ENCODE measurements at places on chromosomes 1 and 21.
A peak's percentile ranks its signal among the peaks of the same experiment; 100 is the strongest.

DNA sequence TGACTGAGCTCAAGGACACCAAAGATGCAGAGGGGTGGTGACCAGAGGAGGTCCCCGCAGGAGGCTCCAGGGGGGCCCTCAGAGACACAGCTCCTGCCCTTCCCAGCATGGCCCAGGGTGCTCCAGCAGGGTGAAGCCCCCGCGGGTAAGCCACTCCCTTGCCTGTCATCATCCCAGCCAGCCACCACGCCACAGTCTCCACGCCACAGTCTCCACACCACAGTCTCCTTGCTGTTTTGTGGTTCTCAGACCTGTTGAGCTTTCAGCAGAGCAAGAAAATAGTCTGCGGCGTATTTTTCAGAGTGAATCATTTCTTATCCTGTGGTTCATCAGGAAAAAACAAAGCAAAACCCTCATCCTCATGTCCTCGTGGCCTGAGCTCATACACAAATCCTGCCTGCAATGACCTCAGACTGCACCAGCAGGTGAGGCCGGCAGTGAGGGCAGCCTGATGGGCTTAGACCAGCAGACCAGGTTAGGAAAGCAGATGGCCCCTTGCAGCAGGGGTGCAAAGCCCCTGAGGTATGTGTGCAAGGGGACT, 25.7 kb upstream of the ABCG1 start:
- no peak overlapping the region for H3K27ac ChIP-seq
- H3K36me3 ChIP-seq = no peaks in the 10 kb centered on the region

DNA sequence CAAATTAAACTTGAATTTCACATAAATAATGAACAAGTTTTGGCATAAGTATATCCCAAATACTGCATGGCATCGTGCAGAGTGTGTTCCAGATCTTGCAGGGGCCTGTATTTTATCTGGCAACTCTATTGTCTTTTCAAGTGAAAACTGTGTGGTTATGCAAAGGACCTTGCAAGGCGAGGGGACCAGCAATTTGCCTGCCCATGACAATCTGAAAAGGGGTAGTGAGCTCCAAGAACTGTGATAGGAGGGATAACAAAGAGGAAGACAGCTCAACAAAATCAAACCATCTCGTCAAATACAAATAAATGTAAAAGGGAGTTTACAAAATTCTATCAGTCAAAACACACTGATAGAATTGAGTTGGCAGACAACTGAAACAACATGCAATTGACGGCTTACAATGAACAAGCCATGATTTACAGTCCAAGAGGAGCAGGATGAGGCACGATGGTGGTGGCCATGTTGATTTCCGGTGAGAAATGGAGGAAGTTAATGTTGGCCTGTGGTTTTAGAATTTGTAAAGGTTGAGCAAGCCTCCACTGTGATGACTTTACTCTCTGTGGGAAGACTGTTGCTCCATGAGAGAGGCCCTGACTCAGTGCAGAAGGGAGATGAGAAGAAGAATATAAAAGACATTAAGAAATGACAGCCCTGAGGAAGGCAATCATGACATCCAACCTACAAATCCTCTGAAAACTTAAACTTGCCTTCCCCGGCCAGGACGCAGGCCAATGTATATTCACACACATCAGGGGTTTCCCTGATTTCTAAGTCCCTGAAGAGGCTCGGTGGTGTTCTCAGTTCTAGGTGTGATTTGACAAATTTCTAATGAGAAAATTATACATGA, 132.2 kb downstream of the ADSS2 start:
- peak; percentile 89 for ATAC-seq
- no peaks in the 10 kb centered on the region for H3K27me3 ChIP-seq
- no peaks in the 10 kb centered on the region for H3K36me3 ChIP-seq
- H3K4me3 ChIP-seq = peak overlapping the region; percentile 41
- peaks cover 11% of the 10 kb centered on the region for H3K4me1 ChIP-seq

- H3K4me1 ChIP-seq = peaks cover 9% of the 10 kb centered on the region
- no peak for ATAC-seq
- H3K36me3 ChIP-seq = no peaks in the 10 kb centered on the region
Observed at GRCh38 chr1:159959451-159959850, 5.4 kb upstream of the SLAMF9 start.

DNA sequence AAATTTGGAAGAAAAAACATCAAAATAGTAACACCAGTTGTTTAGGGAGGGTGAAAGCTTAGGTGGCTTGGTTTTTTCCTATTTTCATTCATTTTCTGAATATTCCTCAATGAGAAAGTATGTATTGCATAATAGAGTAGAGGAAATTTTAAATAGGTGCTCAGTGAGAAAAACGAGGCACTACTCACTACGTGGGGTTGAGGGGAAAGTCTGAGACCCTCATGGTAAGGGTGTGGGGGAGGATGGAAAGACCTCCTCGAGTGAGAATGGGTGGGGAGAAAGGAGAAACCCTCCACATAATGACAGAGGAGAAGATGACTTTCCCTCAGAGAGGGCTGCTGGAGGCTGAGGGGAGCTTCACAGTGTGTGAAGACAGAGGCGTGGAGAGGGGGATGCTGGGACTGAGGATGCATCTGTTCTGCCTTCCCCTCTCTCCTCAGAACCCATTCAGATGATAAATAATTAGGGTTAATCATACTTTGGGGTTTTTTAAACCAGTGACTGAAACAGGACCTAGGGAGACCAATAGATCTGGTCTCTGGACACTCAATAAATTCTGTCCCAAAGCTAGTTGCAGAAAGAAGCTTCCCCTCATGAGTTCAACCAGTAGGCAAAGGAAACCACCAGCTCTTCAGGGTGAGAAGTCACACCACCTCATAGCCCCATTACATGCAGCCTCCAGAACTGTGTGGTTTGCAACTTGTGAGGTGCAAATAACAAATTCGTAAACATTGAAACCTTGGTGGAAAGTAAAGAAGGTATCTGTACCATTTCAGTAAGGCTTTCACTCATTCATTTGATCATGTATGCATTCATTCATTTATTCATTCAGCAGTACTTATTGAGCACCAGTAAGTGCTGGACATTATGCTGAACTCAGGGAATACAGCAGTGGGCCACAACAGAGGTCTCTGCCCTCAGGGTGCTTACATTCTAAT, 17.1 kb downstream of the SLAMF7 start:
- no peak overlapping the region for H3K4me3 ChIP-seq
- peaks cover 25% of the 10 kb centered on the region for H3K4me1 ChIP-seq
- peaks cover 35% of the 10 kb centered on the region for H3K36me3 ChIP-seq
- H3K27me3 ChIP-seq = no peaks in the 10 kb centered on the region

GRCh38 chr1:36305915-36306209, 306 bp upstream of the SH3D21 start:
- ATAC-seq = no peak
- peak overlapping the region; percentile 95 for H3K4me3 ChIP-seq
- H3K36me3 ChIP-seq = peaks cover 47% of the 10 kb centered on the region
- no peaks in the 10 kb centered on the region for H3K27me3 ChIP-seq
- peaks cover 42% of the 10 kb centered on the region for H3K4me1 ChIP-seq

DNA sequence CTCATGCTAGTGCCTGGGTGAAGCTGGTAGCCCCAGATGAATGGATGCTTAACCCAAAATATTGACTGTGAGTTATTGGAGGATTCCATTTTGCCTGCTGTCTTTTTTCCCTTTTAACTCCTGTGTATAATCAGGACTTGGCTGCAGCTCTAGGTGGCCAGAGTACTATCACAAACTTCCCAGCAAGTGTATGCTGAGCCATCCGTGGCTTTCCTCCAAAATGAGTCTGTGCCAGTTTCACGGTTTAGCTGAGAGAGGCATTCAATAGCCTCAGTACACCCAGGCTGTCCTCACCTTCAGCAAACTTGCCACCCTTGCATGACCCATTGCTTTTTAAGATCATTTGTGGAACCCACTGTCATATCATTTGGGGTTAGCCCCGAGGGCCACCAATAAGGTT, 5.3 kb upstream of the DPT start:
- H3K27ac ChIP-seq = no peak overlapping the region
- H3K36me3 ChIP-seq = no peaks in the 10 kb centered on the region
- no peak for ATAC-seq
- H3K4me1 ChIP-seq = no peaks in the 10 kb centered on the region
- no peak overlapping the region for H3K4me3 ChIP-seq

GRCh38 chr1:27821761-27822315, 8.7 kb upstream of the PPP1R8 start:
- ATAC-seq = no peak
- H3K4me3 ChIP-seq = no peak overlapping the region
- H3K36me3 ChIP-seq = peaks cover 43% of the 10 kb centered on the region

DNA sequence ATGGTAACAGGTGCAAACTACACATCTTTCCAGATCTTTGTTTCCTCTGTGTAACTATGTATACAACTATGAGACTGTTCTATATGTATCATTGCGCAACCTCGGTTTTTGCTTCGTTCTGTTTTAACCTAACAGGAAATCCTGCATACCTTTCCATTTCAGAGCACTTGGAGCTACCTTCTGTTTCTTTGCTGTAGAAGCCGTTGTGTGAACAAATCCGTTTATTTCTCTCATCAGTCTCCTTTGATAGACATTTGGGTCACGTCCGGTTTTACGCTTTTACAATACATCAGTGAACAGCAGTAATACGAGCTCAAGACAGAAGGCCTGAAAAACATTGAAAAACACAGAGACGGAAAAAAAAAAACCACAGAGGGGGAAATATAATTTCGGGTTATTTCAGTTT, 10.5 kb downstream of the ATP5IF1 start:
- no peaks in the 10 kb centered on the region for H3K27me3 ChIP-seq
- H3K27ac ChIP-seq = peak overlapping the region; percentile 100
- peaks cover 63% of the 10 kb centered on the region for H3K4me1 ChIP-seq
- H3K36me3 ChIP-seq = no peaks in the 10 kb centered on the region

DNA sequence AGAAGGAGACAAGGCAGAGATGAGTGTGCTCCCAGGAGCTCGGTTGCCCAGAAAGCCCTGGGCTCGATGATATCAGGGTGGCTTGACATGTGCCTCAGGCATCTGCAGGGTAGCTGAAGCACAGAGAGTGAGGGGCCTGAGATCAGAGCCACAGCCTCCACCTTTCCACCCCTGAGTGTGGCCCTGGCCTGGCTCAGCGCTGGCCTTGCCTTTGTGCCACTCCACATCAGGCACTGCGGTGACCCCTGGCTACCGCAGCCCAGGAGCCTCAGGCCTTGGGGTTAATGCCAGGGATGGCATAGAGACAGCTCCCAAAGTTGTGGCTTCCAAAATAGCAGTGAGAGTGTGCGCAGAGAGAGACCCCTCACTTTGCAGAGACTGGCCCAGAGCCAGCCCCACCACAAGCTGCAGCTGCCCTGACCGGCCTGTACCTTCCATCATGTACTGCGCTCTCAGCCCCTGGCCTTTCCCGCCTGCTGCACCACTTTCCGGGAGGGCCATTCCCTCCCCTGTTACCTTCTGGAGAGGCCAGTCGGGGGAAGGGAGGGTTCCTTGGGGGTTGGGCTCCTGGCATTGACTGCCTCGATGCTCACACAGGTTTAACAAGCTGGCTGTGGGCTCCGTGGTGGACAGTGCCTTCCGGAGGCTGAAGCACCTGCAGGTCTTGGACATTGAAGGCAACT, 19.5 kb downstream of the PODN start:
- H3K4me3 ChIP-seq = no peak overlapping the region
- H3K4me1 ChIP-seq = no peaks in the 10 kb centered on the region
- ATAC-seq = no peak
- H3K36me3 ChIP-seq = no peaks in the 10 kb centered on the region
- H3K27me3 ChIP-seq = no peaks in the 10 kb centered on the region

Measured in stimulated activated memory B cell treated with anti-CD40 and anti-IgM and Interleukin-4, amounts not matched to agents 10 μg/mL and 1 μg/mL and 100 μg/mL, for 72 hours (primary cell).